ENCODE measurements at places on chromosomes 6 and 20.

DNA sequence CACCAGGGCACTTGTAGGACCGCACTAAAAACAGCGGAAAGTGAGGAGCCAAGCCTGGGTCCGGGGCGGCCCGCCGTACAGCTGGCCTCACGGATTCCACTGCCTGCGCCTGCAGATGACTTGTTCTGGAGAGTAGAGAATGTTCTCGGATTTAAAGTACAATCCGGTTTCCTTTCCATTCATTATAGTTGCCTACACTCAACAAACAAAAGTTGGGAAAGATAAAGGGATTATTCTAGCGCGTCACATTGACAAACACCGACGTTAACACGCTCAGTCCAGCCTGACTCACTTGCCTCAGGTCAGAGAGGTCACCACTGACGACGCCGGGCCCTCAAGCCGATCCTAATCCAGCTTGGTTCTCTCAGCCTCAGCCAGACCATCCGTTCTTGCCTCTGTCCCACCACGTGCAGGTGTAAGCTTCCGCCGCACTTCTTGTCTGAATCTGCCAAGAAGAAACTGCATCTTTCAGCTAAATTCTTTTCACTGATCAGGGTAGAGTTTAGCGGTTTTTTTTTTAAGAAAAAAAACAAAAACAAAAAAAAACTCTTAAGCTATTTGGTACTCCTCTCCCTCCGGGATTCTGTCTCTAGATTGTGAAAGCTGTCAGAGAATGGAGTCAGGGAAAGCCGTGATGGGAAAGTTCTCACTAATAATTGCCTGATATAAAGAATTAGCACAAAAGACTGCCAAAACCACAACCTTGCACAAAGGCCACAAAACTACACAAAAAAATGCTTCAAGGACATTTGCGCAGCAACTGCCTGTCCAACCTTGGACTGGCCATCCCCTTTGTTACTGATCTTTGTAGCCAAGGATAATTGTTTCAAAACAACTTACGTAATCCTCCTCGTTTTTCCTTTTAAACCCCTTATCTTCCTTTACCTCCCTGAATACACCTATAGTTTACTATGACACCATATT, 1.1 kb upstream of the PHF10 start:
- DNase-seq, result no peak

DNA sequence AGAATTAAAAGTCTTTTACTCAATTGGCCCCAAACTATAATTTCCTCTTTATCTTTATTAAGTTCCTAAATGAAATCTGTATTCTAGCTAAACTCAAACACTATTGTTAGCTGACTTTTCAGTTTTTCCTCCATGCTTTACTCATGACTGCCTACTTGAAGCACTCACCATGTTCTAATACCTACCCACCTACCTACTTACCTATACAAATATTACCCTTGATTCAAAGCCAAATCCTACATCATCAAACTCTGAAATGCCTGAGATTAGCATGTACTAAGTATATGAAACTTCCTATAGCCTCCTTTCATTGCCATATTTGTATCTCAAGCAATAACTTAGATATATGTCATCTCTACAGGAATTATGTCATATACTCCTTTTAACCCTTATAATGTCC, 259.7 kb downstream of the HDGFL1 start:
- DNase-seq, result no peak

DNA sequence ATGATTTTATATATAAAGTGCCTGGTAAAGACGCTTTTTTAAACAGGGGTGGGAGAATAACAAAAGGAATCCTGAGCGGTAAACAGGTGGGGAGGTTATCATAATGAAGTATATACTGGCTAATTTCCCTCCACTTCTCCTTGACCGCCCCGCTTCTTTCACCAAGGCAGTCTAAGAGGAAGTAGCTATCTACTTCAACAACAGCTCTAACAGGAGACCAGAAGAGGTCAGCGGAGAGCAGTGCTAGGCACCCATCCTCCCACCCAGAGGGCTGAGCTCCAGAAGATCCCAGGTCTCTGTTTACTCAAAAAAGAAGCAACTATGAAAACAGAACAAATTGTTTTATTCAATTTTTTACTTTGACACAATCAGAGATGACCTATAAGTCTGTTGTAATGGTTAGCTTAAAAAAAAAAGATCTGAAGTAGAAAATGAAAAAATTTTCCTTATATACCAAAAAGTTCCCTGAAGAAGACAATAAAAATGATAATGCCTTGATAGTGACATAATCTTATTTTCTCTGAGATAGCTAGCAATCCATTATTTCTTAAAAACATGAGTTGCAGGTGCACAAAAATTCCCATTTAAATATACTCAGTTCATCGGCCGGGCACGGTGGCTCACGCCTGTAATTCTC, 141.1 kb downstream of the PDSS2 start:
- peak; percentile 9 for DNase-seq

- peak; percentile 47 for DNase-seq
These were observed 142.9 kb downstream of the HIVEP2 start for GRCh38 chr6:142802124-142802523.

DNA sequence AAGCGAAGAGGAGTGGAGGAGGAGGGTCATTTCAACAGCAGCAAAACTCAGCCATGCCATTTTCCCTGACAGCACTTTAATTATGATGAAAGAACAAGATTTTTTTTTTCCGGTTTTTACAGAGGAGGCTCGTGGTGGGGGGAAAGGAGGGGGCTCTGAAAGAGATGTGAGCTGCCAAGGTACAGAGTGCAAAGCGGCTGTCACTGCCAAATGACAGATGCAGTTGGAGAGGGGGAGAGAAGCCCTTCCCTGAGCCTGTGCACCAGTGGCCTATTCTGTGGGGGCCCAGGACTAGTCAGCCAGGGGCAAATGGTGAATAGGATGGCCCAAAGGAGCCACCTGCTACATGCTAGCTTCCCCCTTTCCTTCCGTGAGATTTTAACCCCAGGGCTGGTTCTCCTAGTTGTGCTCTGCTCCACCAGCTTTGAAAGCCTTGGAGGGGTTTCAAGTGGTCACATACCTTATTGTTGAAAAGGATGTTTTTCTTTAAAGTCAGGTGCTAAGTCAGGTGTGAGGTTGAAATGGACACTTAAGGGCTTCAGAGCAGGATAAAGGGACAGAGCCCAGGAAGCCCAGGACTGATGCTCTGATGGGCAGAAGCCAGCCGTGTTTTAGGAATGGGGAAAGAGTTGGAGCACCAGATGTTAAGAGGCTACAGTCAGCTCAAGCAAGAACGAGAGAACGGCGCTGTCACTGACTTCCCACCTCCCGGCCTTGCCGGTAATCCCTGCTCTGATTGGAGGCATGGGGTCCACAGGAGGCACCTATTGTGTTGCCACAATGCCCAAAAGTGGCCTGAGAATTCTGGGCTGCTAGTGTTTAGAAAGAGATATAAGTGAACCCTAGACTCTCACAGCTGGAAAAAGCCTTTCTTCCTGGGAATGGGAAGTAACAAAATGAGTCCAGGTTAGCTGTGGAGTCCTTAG, 24.8 kb downstream of the GNAS start:
- no peak for DNase-seq

- no peak for DNase-seq
These were observed 5.9 kb downstream of the HSPA12B start for GRCh38 chr20:3738111-3739053.

- no peak for DNase-seq
These were observed 7.3 kb upstream of the USP45 start for GRCh38 chr6:99522531-99522930.

GRCh38 chr6:9178071-9178470, 742.7 kb upstream of the SLC35B3 start:
- DNase-seq, result no peak

- peak; percentile 23 for DNase-seq
These were observed 58.4 kb downstream of the PDE7B start for GRCh38 chr6:135909737-135910387.

DNA sequence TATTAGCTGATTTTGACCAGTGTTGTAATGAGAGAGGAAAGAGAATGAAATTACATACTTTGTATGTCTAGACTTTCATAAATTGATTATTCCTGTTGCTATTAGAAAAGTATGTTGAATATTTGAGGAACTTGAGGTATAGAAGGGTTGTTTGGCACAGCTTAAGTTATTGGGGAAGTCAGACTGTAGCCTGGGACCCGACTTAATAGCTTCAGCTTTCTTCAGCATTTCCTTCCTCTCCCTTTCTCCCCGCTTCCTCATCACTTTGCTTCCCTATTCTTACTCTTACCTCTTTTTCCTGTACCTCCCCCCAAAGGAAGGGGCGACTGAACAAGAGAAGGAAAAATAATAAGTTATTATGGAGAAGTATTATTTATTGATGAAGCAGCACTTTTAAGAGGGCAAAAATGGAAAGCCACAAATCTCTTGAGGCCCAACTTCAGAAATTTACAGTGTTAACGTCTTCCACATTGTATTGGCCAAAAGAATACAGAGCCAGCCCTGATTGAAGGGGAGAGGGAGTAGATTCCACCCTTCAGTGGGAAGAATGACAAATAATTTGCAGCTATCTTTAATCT, 7.4 kb downstream of the SENP6 start:
- DNase-seq, result no peak

GRCh38 chr6:36499918-36500317, 47.4 kb downstream of the STK38 start:
- DNase-seq, result no peak

- no peak for DNase-seq
These were observed 158.8 kb downstream of the KIF6 start for GRCh38 chr6:39566456-39566855.

DNA sequence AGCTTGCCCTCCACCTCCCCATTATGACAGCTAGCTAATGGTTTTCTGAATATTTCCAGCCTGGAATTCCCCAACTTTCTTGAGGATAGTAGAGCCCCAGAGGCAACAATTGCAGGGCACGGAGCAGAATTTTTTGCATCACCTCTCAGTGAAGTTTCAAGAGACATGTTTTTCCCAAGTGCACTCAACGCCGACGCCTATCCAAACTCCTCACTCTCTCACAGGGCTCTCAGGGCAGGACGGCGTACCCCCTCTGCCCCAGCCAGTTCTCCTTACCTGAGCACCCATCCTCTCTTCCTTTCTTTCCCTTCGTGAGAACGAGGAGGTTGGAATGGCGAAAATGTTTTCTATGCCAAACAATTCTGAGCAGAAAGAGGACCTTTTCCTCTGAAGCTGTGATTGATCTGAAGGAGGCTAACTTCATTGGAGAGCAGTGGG, 83.1 kb upstream of the FOXQ1 start:
- no peak for DNase-seq

DNA sequence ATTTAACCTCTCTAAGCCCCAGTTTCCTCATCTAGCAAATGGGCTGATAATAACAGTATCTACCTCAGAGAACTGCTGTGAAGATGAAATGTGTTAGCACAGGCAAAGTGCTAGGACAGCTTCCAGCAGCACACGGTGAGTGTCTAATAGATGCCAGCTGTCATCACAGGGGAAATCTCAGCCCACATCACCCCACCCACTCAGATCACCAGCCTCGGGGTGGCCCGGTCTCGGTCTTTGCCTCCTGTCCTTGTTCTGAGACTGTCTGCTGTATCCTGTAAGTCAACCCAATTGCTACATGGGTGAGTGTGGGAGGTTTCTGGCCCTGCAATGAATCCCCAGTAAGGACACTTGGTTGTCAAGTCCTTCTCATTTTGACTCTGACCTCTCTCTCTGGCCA, 99.5 kb upstream of the ZNFX1 start:
- no peak for DNase-seq

DNA sequence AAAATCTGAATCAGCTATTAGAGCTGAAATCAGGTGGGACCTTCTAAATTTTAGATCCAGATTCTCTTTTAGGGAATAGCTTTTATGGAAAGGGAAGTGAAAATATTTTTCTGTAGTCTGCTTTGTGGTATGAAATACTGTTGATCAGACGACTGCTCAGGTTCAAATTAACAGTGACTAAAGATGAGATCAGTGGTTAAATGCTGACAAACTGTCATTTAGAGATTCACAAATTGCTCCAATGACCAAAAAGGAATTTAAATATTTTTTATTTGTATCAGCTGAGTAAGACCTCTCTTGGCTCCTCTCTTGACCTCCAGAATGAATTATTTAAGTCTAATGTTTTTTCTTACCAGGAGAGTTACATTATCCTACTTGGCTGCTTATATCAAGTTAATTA, 77.3 kb downstream of the KCNQ5 start:
- DNase-seq, result no peak

- no peak for DNase-seq
These were observed 235.4 kb upstream of the SLC35B3 start for GRCh38 chr6:8670792-8671191.

- DNase-seq, result no peak
These were observed 144.3 kb upstream of the PRDM1 start for GRCh38 chr6:105941621-105942412.

DNA sequence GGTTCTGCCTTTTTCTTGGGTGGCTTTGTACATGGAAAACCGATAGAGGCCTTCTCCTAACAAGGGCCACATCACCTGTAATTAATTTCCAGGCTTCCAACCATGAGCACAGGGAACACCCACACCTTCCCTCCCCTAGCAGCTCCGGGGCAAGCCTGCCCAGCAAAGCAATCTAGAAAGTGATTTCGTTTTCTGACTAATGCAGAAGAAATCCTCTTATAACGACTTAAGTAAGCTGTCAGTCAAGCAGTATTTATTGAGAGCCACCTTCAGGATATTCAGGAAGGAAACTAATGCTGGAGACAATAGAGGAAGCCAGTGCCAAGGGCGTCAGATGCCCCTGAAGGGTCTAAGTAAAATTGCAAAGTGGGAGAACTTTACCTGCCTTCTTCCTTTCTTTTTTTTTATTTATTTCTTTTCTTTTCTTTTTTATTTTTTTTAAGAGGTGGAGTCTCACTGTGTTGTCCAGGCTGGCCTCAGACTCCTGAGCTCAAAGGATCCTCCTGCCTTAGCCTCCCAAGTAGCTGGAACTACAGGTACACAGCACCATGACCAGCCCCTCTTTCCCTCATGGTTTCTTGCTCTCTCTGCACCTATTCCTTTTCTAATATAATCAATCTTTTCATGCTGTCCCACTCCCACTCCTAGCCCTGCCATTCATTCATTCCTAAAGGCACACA, 67.5 kb upstream of the MBOAT1 start:
- no peak for DNase-seq

- DNase-seq, result no peak
These were observed 351.2 kb upstream of the RUNX2 start for GRCh38 chr6:44976677-44977641.

- no peak for DNase-seq
These were observed 2.8 kb upstream of the MC3R start for GRCh38 chr20:56245761-56246160.

DNA sequence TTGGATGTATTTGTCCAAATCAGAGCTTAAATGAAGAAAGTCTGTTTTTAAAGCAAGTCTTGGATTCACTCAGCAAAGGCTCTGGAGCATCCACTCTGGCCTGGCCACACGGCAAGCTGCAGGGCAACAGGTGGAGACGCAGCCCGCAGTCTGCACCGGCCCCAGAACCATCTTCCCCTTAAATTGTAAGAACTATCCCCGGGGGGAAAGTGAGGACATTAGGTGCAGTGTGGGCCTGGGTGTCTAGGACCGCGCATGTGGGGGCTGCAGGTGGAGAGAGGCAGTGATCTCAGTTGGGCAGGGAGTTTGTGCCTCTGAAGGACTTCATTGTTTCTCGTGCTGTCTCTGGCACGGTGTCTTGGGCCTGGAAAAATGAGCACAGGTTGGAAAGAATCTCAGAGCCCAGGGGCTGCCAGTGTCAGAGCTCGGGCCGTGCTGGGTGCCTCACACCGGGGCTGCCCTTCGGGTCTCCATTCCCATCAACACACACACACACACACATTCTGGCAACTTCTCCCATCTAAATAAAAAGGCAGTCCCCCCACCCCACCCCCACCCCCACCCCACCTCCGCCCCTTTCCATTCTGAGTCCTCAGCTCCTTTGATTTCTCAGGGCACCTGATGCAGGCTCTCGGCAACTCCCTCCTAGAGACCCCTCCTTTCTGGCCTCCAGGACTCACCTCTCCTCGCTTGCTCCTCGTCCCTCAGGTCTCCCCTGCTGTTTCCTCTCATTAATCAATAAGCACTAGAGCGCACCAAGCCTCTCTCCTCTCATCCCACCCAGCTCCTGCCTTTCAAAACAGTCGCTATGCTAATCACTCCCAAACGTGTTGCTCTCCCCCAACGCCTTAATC, 48.4 kb downstream of the FOXF2 start:
- no peak for DNase-seq
